Endothelial cell of umbilical vein (primary cell): ENCODE measurements at places on chromosomes 2 and 18. TPM values are rescaled to one million over a fixed set of nuclear protein-coding genes. Genes with fewer than 3 reads are reported as not detected.

Gene CTIF
- total RNA-seq, result 49.4 and 57.7 TPM in 2 replicates

GRCh38 chr2:16244966-16245320 is 304.6 kb downstream of the MYCN start:
- no peaks in the 10 kb centered on the region for H3K4me1 ChIP-seq
- H3K27ac ChIP-seq, result no peak overlapping the region
- no peaks in the 10 kb centered on the region for H3K36me3 ChIP-seq
- no peak overlapping the region for H3K4me3 ChIP-seq
- H3K27me3 ChIP-seq, result no peaks in the 10 kb centered on the region
- no peak for DNase-seq

- H3K36me3 ChIP-seq, result no peaks in the 10 kb centered on the region
- H3K27ac ChIP-seq, result no peak overlapping the region
- DNase-seq, result no peak
- H3K4me1 ChIP-seq, result no peaks in the 10 kb centered on the region
- H3K27me3 ChIP-seq, result no peaks in the 10 kb centered on the region
Observed at GRCh38 chr2:60411295-60411694, 142.2 kb downstream of the BCL11A start.

Gene PROM2
- total RNA-seq, result 0.44 and 0.60 TPM in 2 replicates

GRCh38 chr2:54456612-54457322 is 640 bp downstream of the SPTBN1 start:
- peak; percentile 40 for DNase-seq
- H3K27ac ChIP-seq, result peak overlapping the region; percentile 57
- H3K4me1 ChIP-seq, result peaks cover 28% of the 10 kb centered on the region
